ENCODE measurements at places on chromosomes 11 and 22. TPM values are rescaled to one million over a fixed set of nuclear protein-coding genes. Genes with fewer than 3 reads are reported as not detected.

GRCh38 chr22:28832731-28833130 lies 32.4 kb upstream of the XBP1 start:
- DNase-seq, result no peak

Gene NXPE2
- total RNA-seq, result not detected

DNA sequence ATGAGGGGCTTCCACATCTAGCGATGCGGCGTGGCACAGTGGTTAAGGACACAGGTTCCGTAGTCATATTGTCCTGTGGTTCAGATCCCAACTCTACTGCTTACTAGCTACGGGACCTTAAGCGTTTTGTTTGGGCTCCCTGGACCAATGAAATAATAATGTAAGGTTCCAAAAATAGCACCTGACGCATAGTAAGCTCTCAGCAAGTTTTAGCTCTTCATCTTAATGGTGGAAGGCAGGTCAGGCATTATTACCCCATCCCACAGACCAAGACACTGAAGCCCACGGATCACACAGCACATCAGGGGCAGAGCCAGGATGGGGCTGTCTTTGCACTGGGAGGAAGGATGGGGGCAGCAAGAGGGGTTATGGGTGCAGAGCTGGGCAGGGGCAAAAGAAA lies 13.0 kb downstream of the DNAJB13 start:
- DNase-seq, result no peak

- DNase-seq, result peak; percentile 53
Measured at GRCh38 chr11:59216641-59217564, 4.2 kb upstream of the MPEG1 start.

Gene HEPN1
- total RNA-seq, result not detected

Gene AKIP1
- total RNA-seq, result 26.3 TPM

Gene SCN2B
- total RNA-seq, result not detected

Gene IRF7
- 329 TPM for total RNA-seq

Gene MS4A12
- not detected for total RNA-seq

Gene OR2AG2
- total RNA-seq, result 0.15 TPM

GRCh38 chr22:38824585-38824984 lies 19.2 kb downstream of the NPTXR start:
- DNase-seq, result peak; percentile 77

Gene CDON
- total RNA-seq, result 4.8 TPM

DNA sequence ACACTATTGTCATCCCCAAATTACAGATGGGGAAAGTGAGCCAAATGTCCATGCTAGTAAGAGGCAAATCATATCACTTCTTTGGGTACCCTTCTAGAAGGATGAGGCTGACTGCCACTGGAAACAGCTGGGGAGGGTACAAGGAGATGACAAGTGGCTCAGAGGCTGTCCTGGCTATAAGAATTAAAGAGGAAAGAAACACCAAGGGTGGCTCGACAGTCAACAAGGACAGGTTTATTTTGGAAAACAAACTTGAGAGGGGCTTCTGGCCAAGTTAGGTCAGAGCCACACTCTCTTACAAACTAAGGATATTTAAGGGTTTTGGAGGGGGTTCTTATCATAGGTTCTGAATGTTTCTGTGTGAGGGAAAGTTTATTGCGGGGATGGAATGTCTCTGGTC lies 2.1 kb upstream of the MIF start:
- DNase-seq, result no peak

GRCh38 chr11:33553486-33553885 lies 147.1 kb downstream of the C11orf91 start:
- DNase-seq, result no peak

Gene DNAJB7
- total RNA-seq, result not detected

DNA sequence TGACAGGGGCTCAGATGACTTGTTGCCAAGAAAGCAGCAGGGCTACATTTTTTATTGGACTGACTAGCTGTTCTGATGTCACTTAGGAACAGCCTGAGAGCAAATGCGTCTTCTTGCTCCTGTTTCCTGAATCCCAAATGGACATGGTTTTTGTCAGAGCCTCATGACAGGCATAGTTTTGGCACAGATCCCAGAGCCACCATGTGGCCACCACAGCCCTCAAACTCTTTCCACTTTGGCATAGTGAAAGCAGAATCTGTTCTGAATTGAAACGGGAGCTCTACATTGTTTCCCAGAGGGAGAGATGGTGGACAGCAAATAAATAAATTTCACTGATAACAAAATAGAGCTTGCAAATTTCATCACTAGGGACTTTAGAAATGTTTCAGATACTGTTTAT lies 222.2 kb downstream of the C11orf87 start:
- DNase-seq, result no peak

DNA sequence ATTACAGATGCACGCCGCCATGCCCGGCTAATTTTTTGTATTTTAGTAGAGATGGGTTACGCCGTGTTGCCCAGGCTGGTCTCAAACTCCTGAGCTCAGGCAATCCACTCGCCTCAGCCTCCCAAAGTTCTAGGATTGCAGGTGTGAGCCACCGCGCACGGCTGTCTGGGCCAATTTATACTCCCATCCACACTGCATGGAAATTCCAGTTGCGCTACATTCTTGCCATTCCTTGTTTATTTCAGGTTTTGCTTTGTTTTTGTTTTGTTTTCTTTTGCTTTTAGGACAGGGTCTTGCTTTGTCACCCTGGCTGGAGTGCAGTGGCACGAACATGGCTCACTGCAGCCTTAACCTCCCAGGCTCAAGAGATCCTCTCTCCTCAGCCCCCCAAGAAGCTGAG lies 11.0 kb upstream of the CAPRIN1 start:
- no peak for DNase-seq

- DNase-seq, result no peak
Measured at GRCh38 chr11:10285148-10285802, 8.7 kb downstream of the SBF2 start.

Gene CARD10
- 50.4 TPM for total RNA-seq

Gene PIH1D2
- 0.97 TPM for total RNA-seq

DNA sequence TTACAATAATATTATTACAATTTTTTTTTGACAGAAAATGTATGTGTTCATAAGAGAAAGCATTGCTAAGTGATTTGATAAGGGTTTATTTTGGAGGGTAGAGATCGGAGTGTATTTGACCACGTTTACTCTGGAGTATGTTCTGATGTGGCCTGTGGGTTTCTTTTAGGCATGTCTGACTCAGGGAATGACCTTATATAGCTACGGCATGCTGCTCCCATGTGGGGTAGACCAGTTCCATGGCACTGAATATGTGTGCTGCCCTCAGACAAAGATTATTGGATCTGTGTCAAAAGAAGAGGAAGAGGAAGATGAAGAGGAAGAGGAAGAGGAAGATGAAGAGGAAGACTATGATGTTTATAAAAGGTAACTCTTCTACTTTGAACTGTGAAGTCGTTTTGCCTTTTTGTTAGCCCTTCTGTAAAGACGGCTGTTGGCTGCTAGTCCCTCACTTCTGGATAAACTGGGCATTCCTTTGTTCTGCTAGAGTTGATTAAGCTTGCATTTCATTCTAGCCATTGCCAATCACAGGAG lies 38.1 kb upstream of the ST14 start:
- DNase-seq, result no peak

DNA sequence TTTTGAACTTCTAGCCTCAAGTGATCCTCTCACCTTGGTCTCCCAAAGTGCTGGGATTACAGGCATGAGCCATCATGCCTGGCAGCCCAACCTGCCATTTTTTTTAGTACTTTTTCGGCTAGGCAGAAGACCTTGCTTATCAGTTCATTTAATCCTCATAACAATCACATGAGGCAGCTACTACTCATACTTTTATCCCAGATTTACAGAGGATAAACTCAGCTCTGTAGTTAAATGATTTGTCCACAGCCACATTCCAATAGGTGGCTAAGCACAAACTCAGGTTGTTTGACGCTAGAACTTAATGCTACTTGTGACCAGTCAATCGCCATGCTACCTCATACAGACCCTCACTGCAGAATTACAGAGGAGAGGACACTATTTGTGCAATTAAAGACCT lies 28.1 kb downstream of the SBF2 start:
- no peak for DNase-seq

DNA sequence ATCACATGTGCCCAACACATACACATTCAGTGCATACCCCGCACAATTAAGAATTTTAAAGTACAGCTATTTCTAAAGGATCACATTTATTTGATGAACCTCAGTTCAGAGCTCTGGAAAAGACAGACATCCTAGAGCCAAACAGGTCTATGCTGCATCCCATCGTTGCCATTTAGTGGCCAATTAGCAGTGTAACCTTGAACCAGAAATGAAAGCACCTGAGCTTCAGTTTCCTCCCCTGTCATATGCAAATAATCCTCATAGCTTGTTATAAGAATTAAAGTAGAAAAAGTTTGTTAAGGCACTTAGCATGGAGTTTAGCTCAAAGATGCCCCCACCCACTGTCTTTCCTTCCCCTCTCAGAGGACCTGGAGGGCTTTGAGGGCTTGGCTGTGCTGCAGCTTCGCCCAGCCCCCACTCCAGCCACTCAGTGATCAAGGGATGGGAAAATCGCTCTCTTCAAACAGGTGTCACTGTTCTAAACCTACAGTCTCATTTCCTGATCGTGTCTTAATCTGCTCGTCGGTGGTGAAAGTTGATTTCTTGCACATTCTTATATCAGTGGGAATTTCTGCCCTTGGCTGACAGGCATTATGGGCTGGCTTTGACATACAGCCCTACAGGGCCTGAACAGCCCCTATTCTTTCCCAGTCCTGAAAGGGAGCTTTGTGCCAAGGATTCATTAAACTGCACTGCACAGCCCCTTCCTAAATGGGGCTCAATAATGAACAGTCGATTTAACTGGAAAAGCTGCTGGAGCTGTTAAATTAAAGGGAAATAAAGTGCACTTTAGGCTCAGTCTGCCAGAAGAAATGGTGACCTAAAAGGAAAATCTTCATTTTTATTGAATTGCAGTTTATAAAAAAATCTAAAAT lies 23.3 kb upstream of the FAM181B start:
- no peak for DNase-seq

Gene KRTAP5-3
- not detected for total RNA-seq

DNA sequence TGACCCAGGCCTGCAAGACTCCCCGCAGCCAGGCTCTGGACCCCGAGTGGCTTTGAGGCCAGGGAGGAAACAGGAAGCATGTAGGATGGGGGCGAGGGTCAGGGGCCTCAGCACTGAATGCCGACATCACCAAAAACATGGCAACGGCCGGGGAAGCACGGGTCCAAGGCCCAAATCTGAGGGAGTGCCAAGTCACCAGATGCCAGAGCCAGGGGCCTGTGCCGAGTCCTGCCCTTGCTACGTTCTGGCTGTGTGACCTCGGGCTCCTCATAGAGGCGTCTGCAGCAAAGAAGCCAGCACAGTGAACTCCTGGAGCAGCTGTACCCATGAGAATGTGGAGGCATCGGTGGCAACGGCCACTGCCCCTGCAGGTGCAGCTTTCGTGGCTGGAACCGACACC lies 420.7 kb downstream of the CTTN start:
- no peak for DNase-seq

GRCh38 chr11:68138237-68138636 lies 17.0 kb upstream of the CHKA start:
- no peak for DNase-seq

Gene MUC15
- total RNA-seq, result 0.28 TPM

GRCh38 chr22:46652847-46653331 lies 32.7 kb downstream of the GRAMD4 start:
- DNase-seq, result no peak

Gene KIF18A
- 8.0 TPM for total RNA-seq

GRCh38 chr22:45310331-45310976 lies 720 bp downstream of the FAM118A start:
- DNase-seq, result no peak

Gene POU2AF2
- 6.3 TPM for total RNA-seq

Gene ALX4
- not detected for total RNA-seq

Gene OLFML1
- total RNA-seq, result not detected

- no peak for DNase-seq
Measured at GRCh38 chr22:28016781-28017557, 97.9 kb upstream of the PITPNB start.

Gene LRRN4CL
- 0.50 TPM for total RNA-seq
